RWPE2 (cell line): ENCODE measurements at places on chromosomes 11 and 22.

- no peaks in the 10 kb centered on the region for H3K27me3 ChIP-seq
- no peak overlapping the region for H3K27ac ChIP-seq
- no peaks in the 10 kb centered on the region for H3K36me3 ChIP-seq
Observed at GRCh38 chr11:44885919-44886789, 64.5 kb downstream of the TP53I11 start.

GRCh38 chr22:25354456-25354855, 135.0 kb downstream of the CRYBB2 start:
- no peak overlapping the region for H3K4me3 ChIP-seq
- no peaks in the 10 kb centered on the region for H3K27me3 ChIP-seq
- H3K36me3 ChIP-seq = peaks cover 42% of the 10 kb centered on the region
- no peaks in the 10 kb centered on the region for H3K4me1 ChIP-seq

DNA sequence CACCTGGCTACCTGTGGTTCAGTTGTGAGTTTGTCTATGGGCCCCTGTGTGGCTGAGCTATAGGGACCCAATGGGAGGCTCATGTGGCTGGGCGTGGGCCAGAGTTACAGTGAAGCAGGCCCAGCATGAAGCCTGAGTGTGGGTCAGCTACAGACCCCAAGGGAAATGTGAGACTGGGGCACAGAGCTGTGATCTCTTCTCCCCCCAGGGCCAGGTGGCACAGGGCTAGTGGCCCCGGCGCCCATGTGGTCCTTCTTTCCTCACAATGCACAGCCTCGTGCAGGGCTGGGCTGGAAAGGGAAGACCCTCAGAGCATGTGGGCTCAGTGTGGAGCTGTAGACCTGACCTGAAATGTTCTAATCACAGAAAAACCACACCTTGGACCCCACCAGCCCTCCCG, 71.6 kb upstream of the NECTIN1 start:
- no peak overlapping the region for H3K4me3 ChIP-seq
- H3K4me1 ChIP-seq = no peaks in the 10 kb centered on the region
- no peaks in the 10 kb centered on the region for H3K27me3 ChIP-seq
- no peaks in the 10 kb centered on the region for H3K36me3 ChIP-seq

DNA sequence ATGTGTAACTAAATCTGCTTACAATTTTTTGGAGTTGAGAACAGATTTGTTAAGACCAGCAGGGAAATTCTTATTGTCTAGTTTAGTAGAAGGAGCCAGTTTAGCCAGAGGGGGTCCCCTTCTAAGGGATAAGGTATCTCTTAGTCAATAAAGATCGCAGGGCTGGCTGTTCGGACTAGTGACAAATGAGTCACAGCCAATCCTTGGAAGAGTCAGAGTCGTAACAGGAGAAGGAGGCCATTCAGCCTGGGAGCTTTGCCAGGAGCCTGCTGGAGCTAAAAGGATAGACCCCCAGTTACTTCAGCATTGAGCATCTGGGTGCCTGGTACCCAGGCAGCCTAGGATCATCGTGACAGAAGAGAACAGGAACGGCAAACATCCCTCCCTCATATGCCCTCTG, 191.6 kb upstream of the ARHGAP20 start:
- DNase-seq = no peak
- H3K4me1 ChIP-seq = peaks cover 14% of the 10 kb centered on the region
- H3K27me3 ChIP-seq = no peaks in the 10 kb centered on the region
- no peak overlapping the region for H3K27ac ChIP-seq

DNA sequence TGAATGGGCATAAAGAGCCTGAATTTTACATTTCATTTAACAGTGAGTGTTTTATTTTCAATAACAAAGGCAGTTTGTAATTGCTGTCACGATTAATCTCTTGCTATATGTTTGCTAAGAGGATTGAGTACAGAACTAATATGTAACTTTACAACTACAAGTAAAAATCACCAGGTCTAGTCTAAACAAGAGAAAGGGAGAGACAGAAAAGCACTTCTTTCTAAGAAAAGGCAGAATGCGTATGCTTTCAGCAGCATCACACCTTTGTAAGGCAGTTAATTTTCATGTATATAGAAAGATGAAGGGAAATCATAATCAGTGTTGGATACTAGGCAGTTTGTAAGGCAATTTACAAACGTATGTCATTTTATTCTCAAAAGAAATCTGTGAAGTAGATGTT, 169.8 kb downstream of the NELL1 start:
- no peaks in the 10 kb centered on the region for H3K4me1 ChIP-seq
- no peaks in the 10 kb centered on the region for H3K27me3 ChIP-seq
- H3K36me3 ChIP-seq = no peaks in the 10 kb centered on the region
- no peak overlapping the region for H3K4me3 ChIP-seq
- no peak for DNase-seq

GRCh38 chr11:71249301-71249700, 3.1 kb downstream of the SHANK2 start:
- no peak overlapping the region for H3K4me3 ChIP-seq
- H3K27me3 ChIP-seq = no peaks in the 10 kb centered on the region
- H3K36me3 ChIP-seq = no peaks in the 10 kb centered on the region
- DNase-seq = no peak
- H3K4me1 ChIP-seq = peaks cover 10% of the 10 kb centered on the region
- no peak overlapping the region for H3K27ac ChIP-seq

DNA sequence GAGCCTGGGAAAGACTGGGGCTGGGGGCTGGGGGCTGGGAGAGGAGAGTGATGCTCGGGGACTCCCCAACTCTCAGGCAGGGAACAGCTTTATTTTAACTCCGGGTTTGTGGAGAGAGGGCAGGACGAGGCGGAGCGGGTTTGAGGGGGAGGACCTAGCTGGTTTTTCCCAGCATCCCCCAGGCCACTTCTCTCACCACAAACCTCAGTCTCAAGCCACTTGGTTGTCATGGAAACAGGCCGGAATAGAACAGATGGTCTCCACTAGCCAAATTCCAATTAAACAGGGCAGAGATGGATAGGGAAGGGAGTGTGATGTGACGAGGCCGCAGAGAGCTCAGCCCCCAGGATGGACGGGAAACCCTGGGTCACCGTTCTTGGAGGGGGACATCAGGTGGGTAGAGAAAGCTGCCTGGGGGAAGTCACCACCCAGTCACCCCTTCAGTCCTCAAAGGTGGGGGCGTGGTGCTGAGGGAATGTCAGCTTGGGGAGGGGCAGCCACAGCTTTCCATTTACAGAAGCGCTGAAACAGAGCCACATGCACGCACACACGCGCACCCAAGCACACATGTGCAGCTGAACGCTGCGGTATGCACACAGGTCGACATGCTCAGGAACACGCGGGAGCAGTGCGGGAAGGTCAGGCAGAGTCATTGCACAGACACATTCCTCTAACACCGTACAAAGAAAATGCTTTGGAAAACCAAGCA, 19.2 kb downstream of the NECTIN1 start:
- DNase-seq = no peak
- H3K36me3 ChIP-seq = peaks cover 35% of the 10 kb centered on the region
- H3K27me3 ChIP-seq = no peaks in the 10 kb centered on the region
- no peaks in the 10 kb centered on the region for H3K4me1 ChIP-seq

GRCh38 chr11:79397252-79397651, 43.6 kb downstream of the TENM4 start:
- H3K4me1 ChIP-seq = peaks cover 3% of the 10 kb centered on the region
- no peak overlapping the region for H3K4me3 ChIP-seq
- H3K36me3 ChIP-seq = no peaks in the 10 kb centered on the region
- no peak overlapping the region for H3K27ac ChIP-seq
- H3K27me3 ChIP-seq = no peaks in the 10 kb centered on the region
